Fibroblast of skin of back (primary cell): ENCODE measurements at places on chromosomes 6 and 20.
A peak's percentile ranks its signal among the peaks of the same experiment; 100 is the strongest.

- no peak for DNase-seq
These were observed 11.2 kb downstream of the ZGPAT start for GRCh38 chr20:63718996-63719395.

GRCh38 chr20:62952373-62952967 lies at the start of gene SLC17A9:
Gene SLC17A9 (plus strand): TSS chr20:62952709. CDS start chr20:62952831, 122 bp downstream.
- DNase-seq, result peak; percentile 62

DNA sequence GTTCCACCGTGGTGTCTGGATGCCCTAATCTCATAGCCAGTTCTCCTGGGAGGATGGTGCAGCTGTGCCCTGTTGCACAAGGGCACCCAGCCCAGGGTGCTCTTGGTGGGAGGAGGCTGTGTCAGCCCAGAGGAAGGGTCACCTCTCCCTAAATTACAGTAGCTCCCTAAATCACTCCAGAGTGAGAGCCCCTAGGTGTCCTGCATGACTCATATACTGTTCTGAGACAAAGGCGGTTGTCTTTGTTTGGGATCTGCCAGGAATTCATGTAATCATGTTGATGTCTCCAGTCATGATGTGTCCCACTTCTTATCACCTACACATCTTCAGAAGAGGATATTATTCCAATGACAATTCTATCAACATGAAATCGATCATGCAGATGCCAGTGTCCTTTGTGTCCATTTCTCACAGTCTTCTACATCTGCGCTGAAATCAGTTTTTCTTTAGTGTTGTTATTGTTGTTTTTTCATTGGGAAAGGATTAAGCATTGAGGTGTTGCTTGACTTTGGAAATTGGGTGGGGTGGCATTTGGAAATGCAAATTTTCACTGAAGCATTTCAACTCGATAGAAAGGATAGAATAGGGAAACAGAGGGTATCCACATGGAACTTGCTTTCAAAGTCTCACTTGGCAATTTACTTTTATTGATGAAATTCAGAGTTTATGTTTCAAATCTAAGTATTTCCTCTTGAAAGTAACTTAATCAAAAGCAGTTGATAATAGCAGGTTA lies 19.5 kb downstream of the PERP start:
- DNase-seq, result no peak

DNA sequence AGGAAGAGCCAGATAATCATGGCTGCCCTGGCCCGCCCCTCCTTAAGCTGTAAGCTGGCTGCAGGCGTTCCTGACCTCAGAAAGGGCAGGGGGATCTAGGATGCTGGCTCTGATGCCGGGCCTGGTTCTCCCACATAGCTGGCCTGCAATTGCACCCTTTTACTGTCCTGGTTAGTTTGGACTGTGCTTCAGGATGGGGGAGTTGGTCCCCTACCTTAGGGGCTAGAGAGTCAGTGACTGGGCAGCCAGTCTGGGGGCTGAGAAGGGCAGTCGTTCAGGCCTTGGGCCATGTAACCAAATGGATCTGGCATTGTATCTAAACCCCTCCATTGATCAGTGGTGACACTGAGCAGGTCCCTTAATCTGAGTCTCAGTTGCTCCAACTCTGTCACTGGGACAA lies 40.7 kb downstream of the TGM3 start:
- DNase-seq, result no peak

- DNase-seq, result no peak
These were observed 1.4 kb downstream of the PLAGL2 start for GRCh38 chr20:32205843-32206759.

GRCh38 chr6:31908791-31909190 lies 6.9 kb upstream of the ZBTB12 start:
- DNase-seq, result peak; percentile 46

DNA sequence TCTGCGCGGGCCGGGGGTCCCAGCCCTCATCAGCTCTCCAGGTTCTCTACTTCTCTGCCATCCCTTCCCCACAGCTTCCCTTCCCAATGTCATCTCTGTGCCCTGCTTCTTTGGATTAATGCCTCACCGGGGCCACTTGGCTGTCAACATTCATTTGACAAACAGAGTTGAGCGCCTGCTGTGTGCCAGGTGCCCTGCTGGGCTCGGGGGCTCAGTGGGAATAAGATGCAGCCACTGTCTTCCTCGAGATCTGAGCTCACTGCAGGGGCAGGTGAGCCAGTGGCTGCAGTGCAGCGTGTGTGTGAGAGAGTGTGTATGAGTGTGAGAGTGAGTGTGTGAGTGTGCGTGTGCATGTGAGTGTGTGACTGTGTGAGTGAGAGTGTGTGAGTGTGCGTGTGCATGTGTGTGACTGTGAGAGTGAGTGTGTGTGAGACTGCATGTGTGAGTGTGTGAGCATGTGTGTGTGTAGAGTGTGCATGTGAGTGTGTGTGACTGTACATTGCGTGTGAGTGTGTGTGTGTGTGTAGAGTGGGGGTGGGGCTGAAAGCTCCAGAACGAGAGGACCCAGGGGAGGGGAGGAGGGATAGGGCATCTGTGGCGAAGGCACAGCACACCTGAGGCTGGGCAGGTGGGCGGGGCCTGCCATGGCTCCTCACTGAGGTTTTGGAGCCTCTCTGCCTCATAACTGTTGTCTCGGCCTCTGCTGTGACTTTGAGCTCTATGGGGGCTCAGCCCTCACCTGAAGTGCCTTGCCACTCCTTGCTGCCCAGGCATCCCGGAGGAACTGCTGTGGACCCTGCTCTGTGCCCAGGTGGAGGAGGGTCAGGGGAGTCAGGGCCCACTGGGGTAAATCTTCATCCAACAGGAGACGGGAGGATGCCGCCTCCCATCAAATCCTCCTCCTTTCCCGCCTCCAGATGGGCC lies 36.5 kb upstream of the PHACTR3 start:
- no peak for DNase-seq

GRCh38 chr6:40042232-40042631 lies 108.0 kb upstream of the MOCS1 start:
- no peak for DNase-seq

DNA sequence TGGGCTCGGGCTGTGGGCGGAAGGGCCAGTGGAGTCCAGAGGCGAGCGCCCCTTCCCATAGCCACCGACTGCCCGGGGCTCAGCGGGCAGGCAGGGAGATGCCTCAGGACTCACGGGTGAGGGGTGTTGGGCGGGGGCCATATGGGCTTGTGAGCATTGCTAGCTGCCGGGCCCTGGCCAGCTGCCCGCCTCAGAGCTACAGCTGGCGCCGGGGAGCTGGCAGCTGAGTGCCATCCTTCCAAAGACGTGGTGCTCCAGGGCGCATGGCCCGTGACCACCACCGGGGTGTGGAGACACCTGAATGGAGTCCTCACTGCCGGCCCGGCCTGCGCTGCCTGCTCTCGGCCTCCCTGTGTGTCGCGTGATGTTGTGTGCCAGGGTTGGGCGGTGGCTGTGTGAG lies 10.6 kb upstream of the RBBP8NL start:
- DNase-seq, result no peak

DNA sequence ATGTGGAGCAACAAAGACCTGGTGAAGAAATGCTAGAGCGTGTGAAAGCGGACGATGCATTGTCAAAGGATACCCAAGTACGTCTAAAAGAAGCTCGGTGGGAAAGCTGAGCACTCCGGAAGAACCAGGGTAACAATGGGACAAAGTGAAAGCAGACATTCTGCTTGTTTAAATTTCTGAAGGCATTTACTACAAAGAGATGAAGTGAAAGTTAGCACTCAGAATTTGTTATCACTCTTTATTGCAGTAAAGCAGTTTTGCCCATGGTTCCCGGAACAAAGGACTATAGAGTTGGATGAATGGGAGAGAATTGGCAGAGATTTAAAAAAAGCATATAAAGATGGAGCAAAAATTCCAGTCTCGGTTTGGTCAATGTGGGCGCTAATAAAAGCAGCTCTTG lies 12.8 kb upstream of the IRAK1BP1 start:
- no peak for DNase-seq

- no peak for DNase-seq
These were observed 160.9 kb upstream of the PMEPA1 start for GRCh38 chr20:57870597-57871236.

DNA sequence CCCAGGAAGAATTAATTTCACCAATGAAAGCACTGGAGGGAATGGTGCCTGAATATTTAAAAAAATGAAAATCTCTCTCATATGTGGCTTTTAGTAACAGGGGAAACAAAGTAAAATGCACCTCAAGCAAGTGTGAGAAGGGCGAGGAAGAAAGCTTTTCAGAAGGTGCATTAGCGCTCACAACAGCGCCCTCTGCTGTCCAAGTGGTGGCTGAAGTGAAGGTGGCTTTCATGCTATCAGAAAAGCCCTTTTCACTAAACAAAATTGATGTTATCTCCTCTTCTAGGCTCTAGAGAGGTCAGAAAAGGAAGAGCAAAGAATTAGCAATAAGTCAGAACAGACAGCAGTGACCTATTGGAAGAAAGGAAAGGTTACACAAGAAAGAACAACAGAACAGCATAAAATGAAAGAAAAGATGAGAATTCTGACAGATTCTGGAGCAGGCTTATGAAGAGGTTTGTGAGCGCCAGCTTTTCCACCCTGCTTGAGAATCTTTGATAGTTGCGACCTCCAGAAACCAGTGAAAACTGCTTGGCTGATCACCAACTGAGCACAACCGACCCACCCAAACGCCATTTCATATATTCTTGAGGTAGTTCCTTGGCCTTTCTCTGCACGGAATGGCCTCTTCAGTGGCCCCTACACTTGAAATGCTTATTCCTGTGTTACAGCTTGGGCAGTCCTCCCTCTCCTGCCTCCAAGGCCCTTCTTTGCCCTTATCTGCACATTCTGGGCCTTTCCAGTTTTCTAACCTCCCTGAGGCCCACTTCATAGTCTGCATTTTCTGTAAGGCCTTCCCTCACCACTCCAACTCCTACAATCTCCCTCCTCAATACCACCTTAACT lies 45.3 kb downstream of the SMLR1 start:
- peak; percentile 58 for DNase-seq

GRCh38 chr20:22819784-22820183 lies 215.3 kb upstream of the SSTR4 start:
- no peak for DNase-seq

- peak; percentile 95 for DNase-seq
These were observed 184.2 kb downstream of the CDH4 start for GRCh38 chr20:61436283-61436666.

DNA sequence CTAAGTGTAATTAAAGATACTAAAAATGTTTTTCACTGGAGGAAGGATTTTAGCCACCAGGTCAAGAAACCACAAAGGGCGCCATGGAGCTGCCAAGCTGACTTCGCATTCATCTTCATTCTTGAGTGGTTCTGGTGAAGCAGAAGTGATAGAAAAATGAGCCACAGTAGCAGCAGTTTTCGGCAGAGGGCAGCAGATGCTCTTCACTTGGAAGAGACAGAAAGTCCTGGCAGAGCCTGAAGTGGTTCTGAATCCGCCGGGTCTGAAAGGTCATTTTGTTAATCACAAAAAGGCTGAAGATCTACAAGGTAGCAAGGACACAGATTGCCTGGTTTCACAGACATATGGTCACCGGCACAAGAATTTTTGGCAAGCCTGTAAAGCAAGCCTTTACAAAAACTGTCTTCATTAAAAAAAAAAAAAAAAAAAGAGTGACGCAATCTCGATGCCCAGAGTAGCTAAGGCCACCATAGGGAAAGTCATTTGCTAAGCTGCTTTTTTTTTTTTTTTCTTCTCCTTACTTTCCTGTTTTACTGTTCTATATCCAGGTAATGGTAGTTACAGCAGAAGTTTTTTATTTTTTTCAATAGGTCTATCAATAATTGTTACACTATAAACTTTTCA lies 345.1 kb upstream of the AGPAT4 start:
- DNase-seq, result peak; percentile 75

- no peak for DNase-seq
These were observed 18.2 kb downstream of the AK9 start for GRCh38 chr6:109672839-109673238.

DNA sequence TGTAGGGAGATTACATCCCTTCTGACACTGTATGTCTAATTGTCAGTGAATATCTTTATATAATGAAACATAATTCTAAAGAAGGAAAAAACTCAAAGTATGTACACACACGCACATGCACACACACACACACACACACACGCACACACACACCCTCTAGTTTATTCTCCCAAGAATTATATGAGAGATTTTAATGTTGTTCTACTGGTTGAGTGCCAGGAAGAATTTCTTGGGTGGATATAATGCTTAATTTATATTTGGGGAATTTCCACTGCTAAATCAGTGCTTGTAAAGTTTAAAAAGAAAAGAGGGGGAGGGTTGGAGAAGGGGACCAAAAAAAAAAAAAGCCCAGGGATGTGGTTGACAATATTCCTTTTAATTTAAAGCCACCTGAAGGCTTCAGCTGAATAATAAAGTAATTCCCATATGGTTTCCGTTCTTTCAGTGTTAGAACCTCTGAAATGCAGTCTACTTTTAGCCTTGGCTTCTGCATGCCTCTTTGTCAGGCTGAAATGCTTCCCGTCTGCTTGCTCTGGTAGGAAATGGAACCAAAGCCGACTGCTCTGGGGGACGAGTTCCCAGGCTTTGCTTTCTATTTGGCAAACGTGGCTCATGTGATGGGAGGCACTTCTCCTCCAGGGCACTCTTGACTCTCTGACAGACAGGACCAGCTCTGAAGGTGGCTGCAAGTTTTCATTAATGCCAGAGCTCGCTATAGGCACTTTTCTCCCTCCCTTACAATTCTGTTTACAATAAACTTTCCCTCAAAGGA lies 225.4 kb downstream of the PRL start:
- DNase-seq, result peak; percentile 71

DNA sequence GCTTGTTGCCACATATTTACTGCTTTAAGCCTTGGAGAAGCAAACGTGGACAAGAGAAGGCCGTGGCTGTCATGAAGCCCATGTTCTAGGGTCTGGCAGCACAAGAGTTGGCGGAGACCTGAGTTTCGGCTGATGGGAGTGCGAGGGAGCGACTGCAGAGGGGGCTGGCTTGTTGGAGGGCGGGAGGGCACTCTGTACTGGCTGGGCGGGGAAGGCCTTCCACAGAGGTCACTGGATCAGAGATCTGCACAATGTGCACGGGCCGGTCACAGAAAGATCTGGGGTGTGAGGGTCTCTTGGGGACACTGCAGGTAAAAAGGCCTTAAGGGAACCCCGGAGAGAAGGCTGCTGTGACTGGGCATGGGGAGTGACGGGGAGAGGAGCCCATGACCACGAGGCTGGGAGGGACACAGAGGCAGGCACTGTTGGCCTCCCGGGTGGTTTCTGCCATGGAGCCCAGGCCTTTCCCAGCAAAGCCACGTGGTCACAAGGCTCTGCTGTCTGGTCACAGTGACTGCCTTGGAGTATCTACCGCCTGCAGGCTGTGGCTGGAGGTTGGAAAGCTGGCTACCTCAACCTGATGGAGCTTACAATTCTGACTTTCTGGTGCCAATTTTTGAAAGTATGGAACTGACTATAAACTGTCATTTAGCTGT lies 23.8 kb downstream of the FOXC1 start:
- DNase-seq, result no peak

DNA sequence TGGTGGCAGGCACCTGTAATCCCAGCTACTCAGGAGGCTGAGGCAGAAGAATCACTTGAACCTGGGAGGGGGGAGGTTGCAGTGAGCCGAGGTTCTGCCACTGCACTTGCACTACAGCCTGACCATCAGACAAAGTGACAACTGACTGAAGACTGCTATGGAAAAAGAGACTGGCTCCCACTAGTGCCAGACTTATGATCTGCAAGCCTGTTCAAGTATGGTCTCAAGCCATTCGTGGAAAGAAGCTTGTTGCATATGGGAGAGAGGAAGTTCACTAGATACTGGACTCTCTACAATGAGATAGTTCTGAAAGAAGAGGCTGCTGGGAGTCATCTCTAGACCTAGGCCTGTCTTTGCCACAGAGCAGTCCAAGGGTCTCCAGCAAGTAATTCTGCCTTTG lies 26.7 kb downstream of the MDN1 start:
- peak; percentile 19 for DNase-seq
